Metanephros (tissue), 2 donors: ENCODE measurements at places on chromosomes 3 and 15. TPM values are rescaled to one million over a fixed set of nuclear protein-coding genes. Genes with fewer than 3 reads are reported as not detected.

GOLGA8S gene
- 0.12 TPM for total RNA-seq

SCAANT1 gene
- not detected for total RNA-seq

HRG gene
- 0.88 TPM for total RNA-seq

SLC9C1 gene
- total RNA-seq = 1.5 TPM

KNG1 gene
- total RNA-seq = 116 TPM

MST1R gene
- 2.0 TPM for total RNA-seq

XCR1 gene
- 0.35 TPM for total RNA-seq

CFAP20DC gene
- 3.3 TPM for total RNA-seq

SI gene
- total RNA-seq = under 0.01 TPM

FRMD5 gene
- total RNA-seq = 0.82 TPM

PARP15 gene
- total RNA-seq = 1.6 TPM

CORO2B gene
- total RNA-seq = 7.2 TPM

SLC22A14 gene
- total RNA-seq = 1.7 TPM

PATL2 gene
- 1.2 TPM for total RNA-seq

GPR149 gene
- not detected for total RNA-seq

FSTL1 gene
- total RNA-seq = 397 TPM

PDZRN3 gene
- 53.7 TPM for total RNA-seq

SH3GL3 gene
- 4.3 TPM for total RNA-seq

GRM7 gene
- 3.3 TPM for total RNA-seq
